ENCODE measurements at places on chromosomes 12 and 14.

DNA sequence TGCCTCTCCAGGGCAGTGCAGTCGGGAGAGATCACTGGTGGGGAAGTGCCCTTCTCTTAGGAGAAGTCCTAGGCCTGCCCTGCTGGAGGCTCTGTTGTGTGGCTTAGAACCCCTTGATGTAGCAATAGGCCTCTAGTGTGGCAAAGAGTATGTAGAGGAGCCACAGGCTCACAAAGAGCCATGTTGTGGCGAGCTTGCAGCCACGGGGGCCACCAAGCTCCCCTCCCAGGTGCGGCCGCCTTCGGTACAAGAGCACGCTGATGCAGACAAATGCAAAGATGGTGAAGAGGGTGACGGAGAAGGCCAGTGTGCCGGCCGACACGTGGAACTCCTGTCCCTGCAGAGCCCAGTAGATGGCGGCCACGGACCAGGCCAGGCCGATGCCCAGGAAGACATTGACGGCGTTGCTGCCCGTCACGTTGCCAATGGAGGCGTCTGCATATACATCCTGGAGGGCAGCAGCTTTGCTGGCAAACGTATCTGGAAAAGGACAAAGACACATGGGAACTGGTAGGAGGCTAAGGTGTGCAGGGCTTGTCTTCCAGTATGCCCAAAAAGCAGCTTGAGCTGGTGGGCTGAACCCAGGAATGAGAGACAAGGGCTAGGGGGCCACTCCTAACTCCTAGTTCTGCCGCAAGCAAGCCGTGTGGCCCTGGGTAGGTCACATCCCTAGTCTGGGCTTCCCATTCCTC is 142.8 kb downstream of the SLC8A3 start:
- no peak for DNase-seq

DNA sequence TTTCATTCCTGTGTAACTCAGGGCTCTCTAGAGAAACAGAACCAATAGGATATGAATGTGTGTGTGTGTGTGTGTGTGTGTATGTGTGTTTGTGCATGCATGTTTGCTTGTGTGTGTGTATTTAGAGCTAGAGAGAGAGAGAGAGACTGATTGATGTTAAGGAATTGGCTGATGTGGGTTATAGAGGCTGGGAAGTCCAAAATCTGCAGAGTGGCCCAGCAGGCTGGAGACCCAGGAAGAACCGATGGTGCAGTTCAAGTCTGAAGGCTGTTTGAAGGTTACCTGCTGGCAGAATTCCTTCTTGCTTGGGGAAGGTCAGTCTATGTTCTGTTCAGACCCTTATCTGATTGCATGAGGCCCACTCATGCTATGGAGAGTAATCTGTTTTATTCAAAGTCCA is 64.7 kb downstream of the ADCK1 start:
- DNase-seq: no peak

GRCh38 chr14:72894623-72895378 is 900 bp upstream of the DPF3 start:
- DNase-seq: no peak

DNA sequence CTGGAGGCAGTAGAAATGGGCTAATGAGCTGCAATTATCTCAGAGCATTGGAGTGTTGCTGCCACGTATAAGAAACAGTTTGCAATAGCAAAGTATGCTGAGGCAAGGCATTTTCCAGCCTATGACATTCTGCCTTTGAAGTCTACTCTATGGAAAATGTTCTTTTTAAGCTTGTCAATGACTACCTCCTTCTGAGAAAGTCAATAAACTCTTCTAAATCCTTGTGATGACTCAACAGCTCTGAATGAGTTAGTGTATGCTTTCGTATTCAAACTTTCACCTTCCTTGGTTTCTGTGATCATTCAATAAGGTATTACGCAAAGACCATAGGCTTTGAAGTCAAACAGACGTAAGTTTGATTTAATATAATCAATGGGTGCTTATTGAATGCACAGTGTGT is 111.2 kb downstream of the CAPZA3 start:
- no peak for DNase-seq

GRCh38 chr14:32183151-32184058 is 18.4 kb upstream of the RNU6-7 start:
- no peak for DNase-seq

DNA sequence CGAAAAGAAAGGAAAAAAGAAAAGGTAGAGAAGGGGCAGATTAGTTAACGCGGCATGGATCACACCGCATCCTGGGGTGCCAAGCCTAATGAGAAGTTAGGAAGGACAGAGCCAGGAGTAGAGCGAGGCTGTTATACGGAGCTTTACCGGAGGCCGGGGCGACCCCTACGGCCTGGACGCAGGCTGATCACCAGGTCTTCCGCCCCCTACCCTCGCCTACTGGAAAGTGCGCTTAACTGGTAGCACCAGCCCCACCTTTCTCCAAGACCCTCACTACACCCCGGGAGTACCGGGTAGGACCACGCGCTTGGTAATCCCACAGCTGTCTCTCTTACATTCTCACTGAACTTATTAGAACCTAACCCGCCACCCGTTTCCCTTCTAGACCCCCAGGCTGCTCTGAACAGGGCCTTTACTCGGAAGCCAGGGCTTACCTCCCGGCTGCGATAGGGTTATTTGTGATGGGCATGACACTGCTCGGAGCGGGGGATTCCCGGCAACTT is 33.8 kb downstream of the WBP11 start:
- no peak for DNase-seq

DNA sequence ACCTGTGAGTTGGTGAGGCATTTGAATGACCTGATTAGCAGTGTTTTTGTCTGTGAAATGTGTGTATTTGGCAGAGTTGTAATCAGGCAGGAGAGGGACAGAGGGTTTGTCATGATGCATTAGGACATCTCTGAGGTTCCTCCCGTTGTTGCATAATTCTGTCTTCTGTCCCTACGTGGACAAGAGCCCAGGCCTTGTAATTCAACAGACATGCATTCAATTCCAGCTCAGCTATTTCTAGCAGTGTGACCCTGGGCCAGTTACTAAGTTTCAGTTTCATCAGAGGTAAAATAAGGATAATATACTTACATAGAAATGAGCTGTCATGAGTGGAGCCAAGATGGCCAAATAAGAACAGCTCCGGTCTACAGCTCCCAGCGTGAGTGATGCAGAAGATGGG is 208.6 kb downstream of the SLC38A4 start:
- DNase-seq: peak; percentile 12

GRCh38 chr12:127723251-127723650 is 543.7 kb upstream of the TMEM132C start:
- no peak for DNase-seq

DNA sequence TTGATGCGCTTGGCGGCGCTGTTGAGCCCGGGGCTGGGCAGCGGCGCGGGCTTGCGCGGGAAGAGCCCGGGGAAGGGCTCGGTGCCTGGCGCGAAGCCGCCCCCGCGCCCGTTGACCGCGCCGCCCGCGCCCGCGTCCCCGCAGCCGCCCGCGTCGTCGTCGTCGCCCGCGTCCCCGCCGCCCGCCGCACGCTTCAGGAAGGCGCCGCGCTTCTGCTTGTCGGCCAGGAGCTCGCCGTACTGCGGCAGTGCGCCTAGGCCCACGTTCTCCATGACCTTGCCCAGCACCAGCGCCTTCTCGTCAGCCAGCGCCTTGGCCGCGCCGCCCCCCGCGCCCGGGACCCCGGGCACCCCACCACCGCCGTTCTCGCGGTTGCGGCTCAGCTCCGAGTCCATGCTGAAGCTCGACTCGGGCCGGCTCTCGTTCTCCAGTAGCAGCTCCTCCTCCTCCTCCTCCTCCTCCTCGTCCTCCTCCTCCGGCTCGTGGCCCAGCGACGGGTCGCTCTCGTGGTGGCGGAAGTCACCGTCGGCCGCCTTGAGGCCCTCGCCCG is 97.2 kb downstream of the BCL11B start:
- no peak for DNase-seq

DNA sequence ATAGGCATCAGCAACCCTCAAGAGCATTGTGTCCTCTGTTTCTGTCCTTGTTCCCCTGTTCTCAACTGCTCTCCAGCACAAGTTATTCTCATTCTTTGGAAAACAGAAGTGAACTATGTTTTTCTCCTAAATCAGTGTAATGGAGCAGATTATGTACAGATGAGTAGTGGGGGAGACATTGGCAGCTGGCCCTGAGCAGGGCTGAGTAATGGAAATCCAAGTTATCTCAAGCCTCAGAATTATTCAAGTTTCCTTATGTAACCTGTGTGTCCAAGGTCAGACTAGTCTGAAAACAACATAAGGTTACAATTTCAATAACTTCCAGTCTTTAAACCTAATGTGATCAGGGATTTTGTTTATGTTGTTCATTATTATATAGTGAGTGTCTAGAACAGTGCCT is 116.1 kb upstream of the FUT8 start:
- DNase-seq: no peak

- DNase-seq: no peak
Observed at GRCh38 chr12:92471551-92471950, 231.2 kb upstream of the PLEKHG7 start.

- no peak for DNase-seq
Observed at GRCh38 chr14:94049625-94050023, 23.5 kb downstream of the OTUB2 start.

- peak; percentile 11 for DNase-seq
Observed at GRCh38 chr12:71551529-71551928, 111.9 kb downstream of the LGR5 start.

Data from inflammatory macrophage (primary cell).